ENCODE measurements at places on chromosomes 13 and 19. TPM values are rescaled to one million over a fixed set of nuclear protein-coding genes. Genes with fewer than 3 reads are reported as not detected.

DNA sequence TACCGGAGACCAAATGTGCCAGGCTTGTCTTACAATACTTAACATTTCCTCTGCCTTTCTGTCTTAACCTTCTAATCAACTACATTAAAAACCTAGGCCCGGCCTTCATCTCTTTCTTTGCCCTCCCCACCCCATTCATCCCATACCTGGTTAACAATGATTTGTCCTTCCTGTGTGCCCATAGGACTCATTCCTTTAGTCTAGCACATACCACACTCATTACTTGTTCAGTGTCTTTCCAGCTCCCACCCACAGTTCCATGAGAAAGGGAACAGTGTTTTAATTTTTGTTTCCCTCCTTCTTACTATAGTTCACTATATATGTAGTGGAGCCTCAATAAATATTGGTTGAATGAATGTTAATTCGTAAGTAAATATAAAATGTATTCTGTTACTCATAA is 2.4 kb downstream of the CLN5 start:
- no peak for DNase-seq

ZFP28 gene
- 9.9 TPM for total RNA-seq

OVOL3 gene
- total RNA-seq: not detected

TSHZ3 gene
- 6.4 TPM for total RNA-seq

TMTC4 gene
- total RNA-seq: 24.6 TPM

GRCh38 chr13:49694446-49694845 is 3.2 kb upstream of the EBPL start:
- DNase-seq: no peak

DNA sequence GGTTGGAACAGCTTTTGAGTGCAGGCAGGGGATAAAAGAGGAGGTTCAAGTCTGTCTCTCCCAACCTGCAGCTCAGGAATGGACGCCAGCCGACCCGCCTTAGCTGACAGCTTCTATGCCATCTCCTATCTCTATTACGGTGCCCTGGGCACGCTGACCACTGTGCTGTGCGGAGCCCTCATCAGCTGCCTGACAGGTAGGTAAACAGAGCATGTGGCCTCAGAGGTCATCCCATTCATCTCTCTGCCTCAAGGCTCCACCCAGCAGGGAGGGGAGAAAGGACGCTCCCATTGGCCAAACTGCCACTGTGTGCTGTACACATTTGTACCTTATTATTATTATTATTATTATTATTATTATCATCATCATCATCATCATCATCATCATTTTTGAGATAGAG is 16.5 kb downstream of the SLC5A5 start:
- no peak for DNase-seq

GRCh38 chr13:94154367-94154766 is 325.1 kb downstream of the DCT start:
- peak; percentile 22 for DNase-seq

KIRREL2 gene
- total RNA-seq: not detected

- no peak for DNase-seq
Measured at GRCh38 chr13:111926501-111927180, 140.3 kb upstream of the SOX1 start.

NLRP11 gene
- total RNA-seq: not detected

IL27RA gene
- total RNA-seq: 4.0 TPM

- DNase-seq: no peak
Measured at GRCh38 chr13:93361703-93362102, 135.1 kb downstream of the GPC6 start.

DNA sequence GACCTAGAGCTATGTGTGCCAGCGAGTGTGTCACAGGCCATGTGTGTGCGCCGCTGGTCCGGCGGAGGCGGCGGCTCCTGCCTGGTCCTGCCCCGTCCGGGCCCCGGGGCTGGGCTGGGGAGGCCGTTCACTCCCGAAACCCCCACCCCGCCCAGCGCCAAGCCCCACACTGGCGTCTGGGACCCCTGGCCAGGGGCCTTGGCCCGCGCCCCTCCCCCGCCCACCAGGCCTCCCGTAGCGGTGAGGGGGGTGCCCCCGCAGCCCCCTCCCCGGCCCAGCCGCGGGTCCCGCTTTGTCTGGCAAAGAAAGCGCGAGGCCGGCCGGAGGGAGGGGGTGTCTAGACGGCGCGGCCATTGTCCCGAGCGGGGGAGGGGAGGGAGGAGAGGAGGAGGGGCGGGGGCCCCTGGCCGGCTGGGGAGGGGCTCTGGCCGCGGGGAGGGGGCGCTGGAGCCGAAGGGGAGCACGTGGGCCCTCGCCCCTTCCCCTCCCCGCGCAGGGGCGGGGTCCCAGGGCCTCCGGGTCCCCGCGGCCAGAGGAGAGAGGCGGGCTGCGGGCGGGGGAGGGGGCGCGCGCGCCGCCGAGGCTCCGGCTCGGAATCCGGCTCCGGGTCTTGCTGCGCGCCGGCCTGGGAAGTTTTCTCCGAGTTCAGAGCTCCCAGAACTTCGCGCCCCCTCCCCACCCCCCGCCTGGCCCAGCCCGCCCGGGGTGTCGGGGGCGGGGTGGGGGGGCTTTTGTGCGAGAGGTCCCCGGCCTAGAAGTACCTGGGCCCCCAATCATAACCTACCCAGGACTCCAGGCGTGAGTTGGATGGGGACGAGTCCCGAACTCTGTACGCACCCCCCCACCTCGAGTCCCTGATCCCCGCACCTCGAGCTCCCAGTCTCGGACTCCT is 888 bp downstream of the NOTCH3 start:
- peak; percentile 91 for DNase-seq

KCNN1 gene
- not detected for total RNA-seq

DNA sequence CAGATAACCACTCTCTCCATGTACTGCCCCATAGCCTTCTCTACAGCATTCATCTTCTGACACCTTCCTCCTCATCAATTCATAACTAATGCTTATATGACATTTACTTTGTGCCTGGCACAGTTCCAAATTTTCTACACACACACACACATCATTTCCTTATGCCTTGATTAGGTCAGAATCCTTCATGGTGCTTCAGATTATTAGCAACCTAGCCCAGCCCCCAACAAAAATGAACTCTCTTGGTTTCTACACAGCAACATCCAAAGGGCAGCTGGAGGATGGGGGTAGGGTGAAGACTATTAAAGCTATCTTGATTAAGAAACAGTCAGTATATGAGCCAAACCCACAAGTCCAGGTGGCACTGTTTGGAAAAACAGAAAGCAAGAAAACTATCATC is 3.7 kb downstream of the RUBCNL start:
- no peak for DNase-seq

GRCh38 chr13:49494645-49495044 is 1.1 kb upstream of the PHF11 start:
- peak; percentile 13 for DNase-seq

- DNase-seq: no peak
Measured at GRCh38 chr13:50428183-50428877, 413.1 kb downstream of the KCNRG start.

DNA sequence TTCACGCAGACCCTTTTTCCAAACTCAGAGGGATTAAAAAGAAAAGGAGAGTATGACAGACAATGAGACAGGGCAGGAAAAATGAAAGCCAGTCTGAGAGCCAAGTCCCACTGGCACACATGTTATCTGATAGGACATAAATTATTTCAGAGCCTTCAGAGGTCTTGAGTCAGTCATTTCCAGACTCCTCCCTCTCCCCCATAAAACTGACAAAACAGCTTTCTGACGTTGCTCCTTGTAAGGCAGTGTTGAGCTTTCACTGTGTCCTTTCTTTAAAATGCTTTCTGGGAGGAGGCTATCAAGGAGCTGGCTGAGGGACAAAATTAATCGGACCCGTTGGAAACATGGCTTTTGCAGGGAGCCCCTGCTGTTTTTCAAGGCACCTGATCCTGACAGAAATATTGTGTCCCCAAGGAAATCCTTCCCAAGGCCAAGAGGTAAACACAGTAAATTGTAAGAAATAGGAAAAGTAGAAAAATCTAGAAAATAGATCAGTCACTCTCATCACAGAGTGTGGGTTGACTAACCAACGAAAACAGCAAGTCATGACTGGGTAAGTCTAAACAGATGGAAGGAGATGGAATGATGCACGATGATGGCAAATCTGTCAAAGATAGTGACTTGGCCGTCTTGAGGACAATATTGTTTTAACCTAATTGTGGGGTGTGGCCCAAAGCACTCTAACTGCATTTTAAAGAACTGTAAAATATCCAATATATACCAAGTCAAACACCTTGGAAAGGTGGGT is 89.7 kb downstream of the DCT start:
- no peak for DNase-seq

DNA sequence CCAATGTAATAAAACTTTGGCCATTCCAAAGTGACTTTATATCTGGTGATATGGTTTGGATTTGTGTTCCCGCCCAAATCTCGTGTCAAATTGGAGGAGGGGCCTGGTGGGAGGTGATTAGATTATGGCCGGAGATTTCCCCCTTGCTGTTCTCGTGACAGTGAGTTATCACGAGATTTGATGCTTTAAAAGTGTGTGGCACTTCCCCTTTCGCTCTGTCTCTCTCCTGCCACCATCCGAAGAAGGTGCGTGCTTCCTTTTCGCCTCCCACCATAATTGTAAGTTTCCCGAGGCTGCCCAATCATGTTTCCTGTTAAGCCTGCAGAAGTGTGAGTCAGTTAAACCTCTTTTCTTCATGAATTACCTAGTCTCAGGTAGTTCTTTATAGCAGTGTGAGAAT is 9.3 kb upstream of the NALCN start:
- no peak for DNase-seq

GRCh38 chr13:29577136-29578051 is 18.1 kb downstream of the SLC7A1 start:
- DNase-seq: no peak

- peak; percentile 86 for DNase-seq
Measured at GRCh38 chr19:2274931-2275535, 6.9 kb downstream of the PEAK3 start.

RASIP1 gene
- total RNA-seq: 9.3 TPM

ETV2 gene
- total RNA-seq: not detected

- DNase-seq: no peak
Measured at GRCh38 chr13:78193846-78194245, 275.2 kb upstream of the EDNRB start.

DNA sequence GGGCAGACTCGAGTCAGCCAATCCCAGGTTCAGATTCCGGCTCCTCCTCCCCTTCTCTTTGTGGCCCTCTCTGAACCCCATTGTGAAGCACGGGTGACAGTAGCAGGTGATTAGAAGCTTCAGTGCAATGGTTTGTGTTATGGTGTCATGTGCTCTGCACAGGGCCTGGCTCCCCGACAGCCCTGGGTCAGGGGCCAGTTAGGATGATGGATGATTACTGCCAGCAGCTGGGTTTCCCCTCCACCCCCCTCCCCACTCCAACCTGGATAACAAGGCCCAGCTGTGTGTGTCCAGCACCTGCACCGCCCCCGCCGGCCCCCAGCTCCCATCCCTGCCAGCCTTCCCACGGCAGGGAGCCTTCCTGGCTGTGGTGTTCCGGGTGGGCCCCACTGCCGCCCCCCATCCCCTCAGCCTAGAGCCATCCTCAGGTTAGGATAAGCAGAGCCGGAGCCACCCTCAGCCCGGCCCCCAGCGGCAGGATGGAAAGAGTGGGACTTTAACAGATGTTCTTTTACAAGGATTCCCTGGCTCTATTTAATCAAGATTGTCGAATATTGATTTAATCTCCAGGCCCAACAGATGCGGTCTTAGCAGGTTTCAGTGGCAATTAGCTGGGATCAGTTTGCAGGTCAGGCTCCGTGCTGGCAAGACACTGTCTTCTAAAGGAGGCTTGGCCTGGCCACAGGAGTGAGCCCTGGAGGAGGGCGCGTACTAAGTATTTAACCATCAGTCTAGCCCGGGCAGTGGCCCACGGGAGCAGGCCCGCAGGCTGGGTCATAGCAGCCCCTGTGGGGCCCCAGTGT is 156.2 kb downstream of the SIPA1L3 start:
- DNase-seq: peak; percentile 73

ADGRE3 gene
- total RNA-seq: not detected

FBL gene
- 129 TPM for total RNA-seq

DNA sequence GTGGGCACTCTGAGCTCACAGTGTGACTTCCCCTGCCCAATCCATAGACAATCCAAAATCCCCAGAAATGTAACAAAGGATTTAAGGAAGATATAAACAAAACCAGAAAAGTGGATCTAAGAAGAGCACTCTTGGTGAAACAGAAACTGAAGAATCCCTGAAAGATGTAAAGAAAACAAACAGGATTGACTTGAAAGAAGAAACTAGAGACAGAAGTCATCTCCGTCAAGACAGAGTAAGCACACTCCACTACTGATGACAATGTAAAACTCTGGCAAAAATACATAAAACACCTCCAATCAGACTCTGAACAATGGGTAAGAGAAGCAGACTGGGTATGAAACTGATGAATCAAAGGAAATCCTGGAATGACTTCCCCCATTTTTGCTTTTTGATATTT is 13.5 kb downstream of the TUBGCP3 start:
- DNase-seq: no peak

TPTE2 gene
- total RNA-seq: not detected

DNA sequence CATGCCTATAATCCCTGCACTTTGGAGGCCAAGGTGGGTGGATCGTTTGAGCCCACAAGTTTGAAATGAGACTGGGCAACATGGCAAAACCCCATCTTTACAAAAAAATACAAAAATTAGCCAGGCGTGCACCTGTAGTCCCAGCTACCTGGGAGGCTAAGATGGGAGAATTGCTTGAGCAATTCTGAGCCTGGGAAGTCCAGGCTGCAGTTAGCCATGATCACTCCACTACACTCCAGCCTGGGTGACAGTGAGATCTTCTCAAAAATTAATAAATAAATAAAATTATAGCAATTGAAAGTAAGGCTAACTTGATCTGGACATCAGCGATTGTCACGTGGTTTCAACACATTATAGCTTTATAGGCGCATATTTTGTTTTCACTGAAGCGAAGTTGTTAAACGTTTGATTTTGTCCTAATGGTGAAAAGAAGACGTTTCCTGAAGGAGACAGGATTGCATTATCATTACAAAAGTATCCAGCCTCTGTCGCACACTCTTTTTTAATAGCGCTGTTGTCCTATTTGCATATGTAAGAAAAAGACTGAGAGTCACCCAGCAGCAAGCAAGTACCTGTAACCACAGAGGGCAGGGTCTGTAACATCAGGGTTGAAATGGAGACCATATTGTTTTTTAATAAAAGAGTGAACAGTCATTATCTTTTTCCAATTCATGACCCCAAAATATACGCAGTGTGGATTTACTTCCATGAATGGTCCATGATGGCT is 335.7 kb downstream of the DCT start:
- no peak for DNase-seq

DNA sequence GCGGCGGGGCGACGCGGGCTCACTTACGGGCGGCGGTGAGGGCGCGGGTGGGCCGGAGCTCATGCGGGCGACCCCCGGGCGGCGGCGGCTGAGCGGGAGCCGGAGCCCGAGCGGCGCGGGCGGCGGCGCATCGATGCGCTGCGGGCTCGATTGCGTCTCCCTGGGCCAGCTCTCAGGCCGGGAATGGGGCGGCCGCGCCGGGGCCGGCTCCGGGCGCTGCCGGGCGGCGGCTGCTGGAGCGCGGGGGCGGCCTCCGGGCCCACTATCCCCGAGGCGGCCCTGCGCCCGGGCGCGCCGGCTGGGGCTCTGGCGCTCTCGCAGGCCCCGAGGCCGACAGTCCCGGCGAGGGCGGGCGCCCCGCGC is 1.4 kb upstream of the TSHZ3 start:
- peak; percentile 89 for DNase-seq

CYP4F3 gene
- total RNA-seq: 23.2 TPM

DNA sequence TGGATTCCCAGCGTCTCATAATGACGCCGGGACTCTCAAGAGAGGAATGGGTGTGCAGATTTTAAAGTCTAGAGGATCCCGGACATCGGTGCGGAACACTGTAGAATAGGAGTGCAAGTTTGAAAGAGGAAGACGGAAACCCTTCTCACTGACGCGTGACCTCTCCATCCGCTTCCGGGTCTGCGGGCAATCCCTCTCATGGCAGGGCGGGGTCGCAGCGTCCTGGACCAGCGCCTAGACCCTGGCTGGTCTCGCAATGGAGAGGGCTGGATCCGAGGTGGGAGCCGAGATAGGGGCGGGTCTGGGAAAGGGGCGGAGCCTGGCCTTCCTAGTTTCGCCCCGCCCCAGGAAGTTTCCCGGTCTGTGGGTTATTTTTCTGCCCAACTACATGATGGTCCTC is 4.6 kb upstream of the ZNF845 start:
- DNase-seq: no peak
